Hematopoietic multipotent progenitor cell treated with erythropoietin and hydrocortisone succinate and interleukin-3 and kit ligand, for 17 days (in vitro differentiated cells): ENCODE measurements at places on chromosomes 7 and 10.

GRCh38 chr7:151178831-151179230, 8.2 kb downstream of the ASB10 start:
- no peak for DNase-seq

DNA sequence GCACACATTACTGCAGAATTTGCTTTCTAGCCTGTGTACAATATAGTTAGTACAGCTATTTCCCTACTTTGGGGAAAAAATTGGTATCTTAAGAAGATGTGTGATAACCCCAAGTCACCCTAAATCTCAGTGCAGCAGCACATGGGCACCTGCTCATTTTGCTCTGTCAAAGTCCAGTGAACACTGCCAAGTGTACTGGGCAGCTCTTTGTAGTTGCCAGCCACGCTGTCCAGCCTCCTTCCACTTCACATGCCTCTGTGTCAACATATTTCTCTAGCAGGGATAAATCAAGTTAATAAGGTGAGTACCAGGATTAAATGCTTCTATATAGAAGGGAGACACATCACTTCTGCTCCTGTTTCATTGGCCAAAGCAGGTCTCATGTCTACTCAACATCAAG, 87.1 kb upstream of the CDC14C start:
- DNase-seq, result no peak

DNA sequence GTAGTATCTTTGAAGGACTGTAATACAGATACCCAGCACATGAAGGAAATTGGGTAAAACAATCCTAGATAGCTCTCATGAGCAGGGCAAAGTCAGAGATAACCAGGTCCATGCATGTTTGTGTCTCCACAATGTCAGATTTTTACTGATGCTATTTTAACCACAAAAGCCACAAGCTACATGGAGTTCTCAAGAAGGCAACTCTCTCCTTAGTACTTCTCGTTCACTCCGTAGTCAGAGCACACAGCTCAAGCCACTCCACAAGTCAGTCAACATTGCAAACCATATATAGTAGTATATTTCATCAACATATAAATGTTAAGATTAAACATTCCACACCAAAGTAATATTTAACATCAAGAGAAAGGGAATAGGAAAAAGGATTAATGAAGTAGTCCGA, 98.0 kb upstream of the PIK3CG start:
- no peak for DNase-seq

- DNase-seq, result no peak
These were observed 11.5 kb upstream of the YAE1 start for GRCh38 chr7:39554583-39555165.

DNA sequence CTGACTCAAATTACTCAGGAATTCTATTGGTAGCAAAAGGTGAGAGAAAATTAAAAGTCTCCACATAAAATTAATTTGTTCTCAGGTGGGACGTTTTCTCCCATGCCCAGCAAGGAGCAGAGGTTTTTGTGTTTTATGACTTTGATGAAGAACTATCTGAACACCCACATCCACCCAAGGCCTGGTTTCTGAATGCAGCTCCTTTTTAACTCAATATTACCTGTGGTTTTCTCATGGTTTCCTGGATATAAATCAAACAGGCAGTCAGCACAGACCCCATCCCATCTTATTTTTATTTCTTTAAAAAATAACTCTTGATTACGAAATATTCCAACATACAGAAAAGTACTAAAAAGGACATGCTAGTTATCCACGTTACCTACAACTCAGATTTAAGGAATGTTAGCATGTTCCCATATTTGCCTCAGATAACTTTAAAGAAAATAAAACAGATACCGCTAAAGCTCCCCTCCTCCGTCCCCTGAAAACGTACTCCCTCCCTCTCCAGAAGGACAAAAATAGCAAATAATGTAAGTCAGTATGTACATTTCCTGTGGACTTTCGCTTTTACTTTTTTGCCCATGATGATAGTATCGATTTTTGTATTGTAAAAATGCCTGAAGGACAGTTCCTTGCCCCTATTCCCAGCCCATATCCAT, 43.4 kb downstream of the GLI3 start:
- DNase-seq, result no peak

- DNase-seq, result no peak
These were observed 1.4 kb downstream of the FAM3C start for GRCh38 chr7:121394709-121395140.

DNA sequence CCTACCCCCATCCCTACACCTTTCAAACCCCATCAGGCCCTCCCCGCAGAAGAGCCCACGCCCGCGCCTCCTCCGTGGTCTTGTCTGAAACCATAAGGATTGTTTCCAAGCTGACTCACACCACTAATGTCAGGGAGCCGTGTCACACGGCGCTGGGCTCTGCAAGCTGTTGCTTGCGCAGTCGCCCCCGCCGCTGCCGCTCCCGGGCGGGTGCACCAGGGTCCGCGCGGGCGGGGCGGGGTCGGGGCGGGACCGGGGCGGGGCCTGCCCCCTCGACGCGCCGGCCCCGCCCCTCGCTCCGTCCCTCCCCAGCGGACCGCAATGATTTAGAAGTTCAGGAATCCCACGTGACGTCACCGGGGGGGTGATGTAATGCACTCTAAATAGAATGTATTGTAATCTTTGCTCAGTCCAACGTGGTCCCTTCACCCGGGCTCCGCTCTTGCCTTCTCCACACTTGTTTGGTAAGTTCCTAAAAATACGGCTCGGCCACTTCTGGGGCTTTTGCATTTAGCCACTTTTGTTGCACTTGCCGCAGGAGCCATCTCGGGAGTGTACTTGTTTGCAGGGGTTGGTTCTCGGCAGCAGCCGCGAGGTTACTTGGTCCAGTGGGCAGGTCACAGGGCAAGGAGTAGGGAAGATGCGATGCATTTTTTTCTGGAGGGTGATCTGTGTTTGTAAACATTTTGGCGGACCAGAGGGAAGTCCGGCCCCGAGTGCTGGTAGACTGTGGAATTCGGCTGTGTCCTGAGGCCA, 3.2 kb upstream of the CREB5 start:
- DNase-seq, result no peak

- no peak for DNase-seq
These were observed 66.1 kb downstream of the MTPN start for GRCh38 chr7:135911099-135911498.

- no peak for DNase-seq
These were observed 26.7 kb downstream of the WAC start for GRCh38 chr10:28559618-28560017.
